Fibroblast of skin of back (primary cell): ENCODE measurements at places on chromosomes 4 and X.

DNA sequence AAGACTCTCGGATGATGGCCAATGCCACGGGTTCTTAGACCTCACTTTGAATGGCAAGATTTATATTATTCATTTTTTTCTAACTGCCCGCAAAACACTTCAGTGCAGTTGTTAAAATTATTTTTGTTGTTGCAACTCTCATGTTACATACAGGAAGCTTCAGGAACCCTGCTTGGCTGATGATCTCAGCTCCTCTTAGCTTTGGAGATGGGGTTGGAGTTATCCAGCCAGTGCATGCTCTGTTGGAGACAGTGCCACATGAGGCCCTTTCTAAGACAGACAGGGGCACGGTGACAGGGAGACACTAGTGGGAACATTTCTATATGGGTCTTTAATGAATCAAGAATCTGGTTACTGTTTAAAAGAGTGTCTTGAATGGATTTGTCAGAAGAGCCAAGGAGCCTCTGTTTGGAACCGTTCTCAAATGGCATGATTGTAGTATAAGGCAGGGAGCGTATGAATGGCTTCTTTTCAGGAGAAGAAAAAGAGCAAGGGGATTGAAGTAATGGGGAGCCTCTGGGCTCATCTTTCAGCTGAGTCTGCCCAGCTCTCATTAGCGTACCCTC is 61.9 kb upstream of the ENPP6 start:
- DNase-seq = no peak

DNA sequence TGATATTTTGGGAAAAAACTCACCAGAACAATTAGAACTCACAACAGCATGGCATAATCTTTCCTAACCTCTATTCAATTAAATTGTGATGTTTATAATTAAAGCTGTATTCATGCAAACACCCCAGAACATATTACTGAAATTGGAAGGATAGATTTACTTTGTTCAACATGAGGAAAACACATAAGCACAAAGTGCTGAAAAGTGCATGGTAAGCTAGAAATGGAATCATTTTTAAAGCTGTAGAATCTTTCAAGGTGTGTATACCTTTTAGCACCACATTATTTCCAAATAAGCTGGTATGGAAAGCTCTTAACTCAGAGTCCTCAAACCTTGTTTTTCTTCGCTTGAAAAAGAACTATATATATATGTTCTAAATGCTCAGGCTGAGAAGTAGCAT is 90.8 kb upstream of the NAP1L5 start:
- DNase-seq = no peak

DNA sequence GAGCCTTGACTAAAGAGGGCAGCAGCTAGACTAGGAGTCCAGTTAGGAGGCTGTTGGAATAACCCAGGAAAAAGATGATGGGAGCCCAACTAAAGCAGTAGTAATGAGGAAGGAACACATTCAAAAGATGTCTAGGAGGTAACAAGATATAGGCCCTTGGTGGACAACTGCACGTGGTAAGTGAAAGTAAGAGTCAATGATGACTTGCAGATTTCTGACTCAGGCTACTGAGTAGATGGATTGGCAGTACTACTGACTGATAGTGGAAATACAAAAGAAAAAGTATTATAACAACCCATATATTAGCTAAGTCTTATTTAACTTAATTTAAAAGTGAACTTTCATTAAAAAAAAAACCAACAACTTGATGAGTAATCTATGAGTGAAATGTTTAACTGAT is 74.0 kb downstream of the PAK3 start:
- no peak for DNase-seq

- no peak for DNase-seq
Observed at GRCh38 chr4:86381431-86381830, 21.6 kb upstream of the MAPK10 start.

GRCh38 chr4:16072168-16072567 is 11.7 kb downstream of the PROM1 start:
- no peak for DNase-seq

DNA sequence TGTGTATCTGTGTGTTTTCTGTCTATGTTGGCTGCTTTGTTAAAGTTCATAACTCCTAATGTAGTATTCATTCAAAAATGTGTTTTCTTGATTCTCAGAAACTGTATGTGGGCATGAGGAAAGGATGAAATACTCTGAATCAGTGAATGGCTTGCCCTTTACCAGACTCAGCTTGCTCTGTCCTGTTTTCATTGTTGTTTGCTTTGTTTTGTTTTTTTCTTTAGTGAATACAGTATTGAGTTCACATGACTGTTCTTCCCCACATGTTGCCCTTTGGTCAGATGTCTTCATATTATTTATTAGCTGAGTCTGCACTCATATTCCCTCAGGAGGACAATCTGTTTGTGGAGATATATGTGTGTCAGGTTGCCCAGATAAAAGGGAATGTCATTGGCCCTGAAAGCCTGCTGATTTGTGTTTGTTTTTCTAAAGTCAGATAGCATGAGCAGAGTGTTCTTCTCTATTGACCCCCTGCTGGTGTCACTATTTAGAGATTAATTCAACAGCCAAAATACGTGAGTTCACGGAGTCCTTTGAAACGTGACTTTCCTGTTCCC is 1184.4 kb downstream of the RPA4 start:
- DNase-seq = no peak

DNA sequence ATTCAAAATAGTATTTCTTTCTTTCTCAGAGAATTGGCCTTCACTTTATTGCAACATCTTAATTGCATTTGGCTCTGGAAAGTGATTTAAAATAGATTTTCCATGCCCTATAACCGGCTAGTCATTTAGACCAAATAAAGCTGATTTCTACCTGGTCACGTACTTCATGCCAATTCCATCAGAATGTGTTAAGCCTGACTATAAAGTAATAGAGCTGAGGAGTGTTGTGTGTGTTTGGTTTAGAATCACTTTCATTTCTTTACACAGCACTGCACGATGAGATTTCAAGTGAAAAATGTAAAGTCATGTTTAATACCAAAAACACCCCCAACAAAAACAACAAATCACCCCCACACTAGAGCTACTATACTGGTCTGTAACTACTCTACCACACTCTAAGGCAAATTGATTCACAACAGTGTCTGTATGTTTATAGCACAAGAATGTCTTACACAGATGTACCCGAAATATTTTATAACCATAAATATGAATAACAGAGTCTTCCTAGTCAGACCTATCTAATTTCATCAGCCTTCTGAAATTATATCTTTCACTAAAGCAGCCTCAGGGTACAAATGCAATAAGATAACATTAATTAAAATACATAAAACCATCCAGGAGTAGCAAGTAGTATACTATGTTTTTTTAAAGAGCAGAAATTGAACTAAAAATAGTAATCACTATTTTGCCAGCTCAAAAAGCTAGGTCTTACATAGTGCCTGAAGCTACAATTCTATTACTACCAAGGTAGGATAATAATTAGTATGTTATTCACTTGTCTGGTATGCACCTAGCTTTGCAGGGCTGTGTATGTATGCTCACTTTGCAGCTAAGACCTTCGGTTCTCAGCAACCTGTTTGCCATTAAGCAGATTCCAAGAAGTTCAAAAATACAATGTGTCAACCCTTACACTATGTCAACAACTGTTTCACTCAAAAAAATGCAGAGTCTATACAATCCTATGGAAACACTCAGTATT is 28.4 kb downstream of the APBB2 start:
- DNase-seq = peak; percentile 42

GRCh38 chrX:16719334-16720084 is at the start of gene SYAP1:
Gene SYAP1 (plus strand): TSS chrX:16719612. CDS start chrX:16719725, 113 bp downstream.
- peak; percentile 96 for DNase-seq

- DNase-seq = no peak
Observed at GRCh38 chrX:129719931-129720530, 18.7 kb upstream of the XPNPEP2 start.

DNA sequence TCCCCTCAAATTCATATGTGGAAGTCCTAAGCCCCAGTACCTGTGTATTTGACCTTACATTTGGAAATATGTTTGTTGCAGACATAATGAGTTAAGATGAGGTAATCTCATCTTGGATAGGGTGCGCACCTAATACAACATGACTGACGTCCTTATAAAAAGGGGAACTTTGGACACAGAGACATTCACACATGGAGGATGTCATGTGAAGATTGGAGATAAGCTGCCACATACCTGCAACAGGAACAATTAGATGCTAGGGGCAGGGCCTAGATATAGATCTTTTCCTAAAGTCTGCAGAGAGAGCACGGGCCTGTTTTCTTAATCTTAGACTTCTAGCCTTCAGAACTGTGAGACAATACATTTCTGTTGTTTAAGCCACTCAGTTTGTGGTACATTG is 162.5 kb downstream of the IL1RAPL2 start:
- DNase-seq = no peak

DNA sequence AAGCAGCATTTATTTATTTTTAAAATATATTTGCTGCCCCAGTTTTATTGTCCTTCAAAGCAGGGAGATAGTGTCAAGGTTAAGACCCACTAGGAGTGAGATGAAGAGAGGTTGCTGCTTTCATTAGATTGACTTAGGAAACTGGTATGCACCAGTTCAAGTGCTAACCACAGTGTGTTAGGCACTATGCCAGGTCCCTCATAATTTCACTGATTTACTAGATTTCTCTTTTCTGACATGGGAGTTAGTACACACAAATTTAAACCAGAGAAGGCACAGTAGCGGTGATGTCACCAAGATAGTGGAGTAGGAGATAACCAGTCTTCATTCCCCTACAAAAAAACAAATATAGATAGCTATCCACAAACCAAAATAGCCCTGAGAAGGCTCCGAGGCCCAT is 14.3 kb downstream of the RRAGB start:
- no peak for DNase-seq
